ENCODE measurements at places on chromosomes 5 and 9. TPM values are rescaled to one million over a fixed set of nuclear protein-coding genes. Genes with fewer than 3 reads are reported as not detected.

The INSL6 gene
- not detected for total RNA-seq

The FOXI1 gene
- not detected for total RNA-seq

GRCh38 chr5:170360709-170361108 lies 28.5 kb downstream of the KCNMB1 start:
- H3K27me3 ChIP-seq: no peaks in the 10 kb centered on the region
- no peak overlapping the region for H3K4me3 ChIP-seq
- DNase-seq: no peak
- H3K36me3 ChIP-seq: no peaks in the 10 kb centered on the region

DNA sequence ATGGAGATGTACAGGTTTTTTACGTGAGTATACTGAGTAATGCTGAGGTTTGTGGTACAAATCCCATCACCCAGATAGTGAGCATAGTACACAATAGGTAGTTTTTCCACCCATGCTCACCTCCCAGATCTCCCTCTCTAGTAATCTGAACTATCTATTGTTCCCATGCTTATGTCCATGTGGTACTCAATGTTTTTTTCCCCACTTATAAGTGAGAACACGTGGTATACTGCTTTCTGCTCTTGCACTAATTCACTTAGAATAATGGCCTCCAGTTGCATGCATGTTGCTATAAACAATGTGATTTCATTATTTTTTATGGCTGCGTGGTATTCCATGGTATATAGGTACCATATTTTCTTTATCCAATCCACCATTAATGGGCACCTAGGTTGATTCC lies 593.9 kb downstream of the ANXA1 start:
- no peak overlapping the region for H3K27ac ChIP-seq
- no peaks in the 10 kb centered on the region for H3K27me3 ChIP-seq
- no peak for DNase-seq
- no peak overlapping the region for H3K4me3 ChIP-seq

DNA sequence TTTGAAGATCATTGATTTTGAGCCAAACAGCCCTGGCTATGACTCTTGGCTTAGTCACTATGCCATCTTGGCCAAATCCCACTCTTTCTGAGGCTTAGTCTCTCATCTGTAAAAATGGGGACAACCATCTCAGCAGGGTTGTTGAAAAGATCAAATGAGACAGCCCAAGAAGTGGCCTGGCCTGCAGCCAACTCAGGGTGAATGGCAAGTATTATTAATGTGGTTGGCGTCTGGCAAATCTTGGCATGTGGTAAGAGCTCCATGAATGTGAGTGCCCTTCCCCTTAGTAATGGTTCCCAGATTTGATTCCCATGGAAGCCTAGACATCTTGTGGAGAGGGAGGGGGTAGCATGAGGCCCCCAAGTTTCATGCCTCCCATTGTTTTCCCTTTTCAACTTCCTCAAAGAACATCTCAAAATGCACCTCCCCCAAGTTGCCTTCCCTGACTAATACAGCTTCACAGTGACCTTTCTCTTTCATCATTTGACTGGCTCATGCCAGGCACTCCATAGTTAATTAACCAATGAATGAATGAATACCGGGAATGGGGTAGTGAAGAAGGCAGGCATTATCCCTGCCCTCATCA lies 11.8 kb upstream of the TGFBI start:
- H3K27me3 ChIP-seq: no peaks in the 10 kb centered on the region
- no peak overlapping the region for H3K27ac ChIP-seq
- no peak for DNase-seq

DNA sequence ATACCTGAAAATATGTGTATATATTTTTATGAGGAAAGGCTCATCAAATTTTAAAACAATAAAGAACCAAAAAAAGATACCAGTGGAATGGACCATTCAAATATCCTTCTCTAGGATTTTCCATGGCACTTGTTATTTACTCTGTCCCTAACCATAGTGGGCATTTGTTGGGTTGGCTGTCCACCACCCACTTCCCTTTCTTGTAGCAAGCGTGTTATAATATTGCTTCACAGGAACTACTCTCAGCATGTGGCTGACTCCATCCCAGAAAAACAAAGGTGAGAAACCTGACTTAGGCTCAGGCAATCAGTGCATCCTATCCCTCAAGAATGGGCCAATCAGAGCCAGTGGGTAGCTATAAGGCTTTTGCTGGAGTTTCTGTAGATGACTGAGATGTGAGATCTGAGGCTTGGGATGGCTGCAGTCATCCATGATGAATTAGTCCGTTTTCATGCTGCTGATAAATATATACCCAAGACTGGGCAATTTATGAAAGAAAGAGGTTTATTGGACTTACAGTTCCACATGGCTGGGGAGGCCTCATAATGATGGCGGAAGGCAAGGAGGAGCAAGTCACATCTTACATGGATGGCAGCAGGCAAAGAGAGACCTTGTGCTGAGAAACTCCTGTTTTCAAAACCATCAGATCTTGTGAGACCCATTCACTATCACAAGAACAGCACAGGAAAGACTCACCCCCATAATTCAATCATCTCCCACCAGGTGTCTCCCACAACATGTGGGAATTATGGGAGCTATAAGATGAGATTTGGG lies 17.2 kb downstream of the C5orf63 start:
- no peaks in the 10 kb centered on the region for H3K36me3 ChIP-seq
- H3K27ac ChIP-seq: no peak overlapping the region
- H3K4me3 ChIP-seq: no peak overlapping the region
- no peak for DNase-seq

DNA sequence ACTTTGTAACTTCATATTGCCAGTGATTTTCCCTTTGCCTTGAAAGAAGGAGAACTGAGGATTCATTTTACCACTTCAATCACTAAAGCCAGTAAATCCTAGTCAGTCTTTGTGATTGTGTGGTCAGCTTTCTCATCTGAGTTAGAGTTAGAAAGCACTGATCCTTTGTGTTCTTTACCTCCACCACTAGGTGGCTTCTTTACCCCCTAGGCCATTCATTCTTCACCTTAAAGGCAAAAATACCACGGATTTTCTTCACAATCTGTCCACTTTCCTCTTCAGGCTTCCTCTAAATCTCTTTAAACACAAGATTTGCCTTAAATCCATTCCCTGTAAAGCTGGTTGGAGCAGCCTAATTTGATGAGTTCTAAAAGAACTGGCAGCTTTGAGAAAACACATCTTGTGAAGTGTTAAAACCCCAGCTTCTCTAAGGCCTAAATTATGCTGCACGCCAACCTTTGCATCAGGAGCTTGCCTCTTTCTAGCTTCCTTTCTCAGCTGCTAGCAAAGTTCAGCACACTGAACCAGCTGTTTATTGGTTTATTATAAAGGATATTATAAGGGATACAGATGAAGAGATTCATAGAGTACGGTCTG lies 20.4 kb downstream of the BDP1 start:
- no peak overlapping the region for H3K4me3 ChIP-seq
- H3K27ac ChIP-seq: no peak overlapping the region
- DNase-seq: no peak
- no peaks in the 10 kb centered on the region for H3K36me3 ChIP-seq
- no peaks in the 10 kb centered on the region for H3K27me3 ChIP-seq

GRCh38 chr5:159883522-159883950 lies 32.7 kb upstream of the ADRA1B start:
- no peaks in the 10 kb centered on the region for H3K4me1 ChIP-seq
- H3K27me3 ChIP-seq: no peaks in the 10 kb centered on the region
- no peak for DNase-seq
- no peak overlapping the region for H3K27ac ChIP-seq
- H3K36me3 ChIP-seq: no peaks in the 10 kb centered on the region

DNA sequence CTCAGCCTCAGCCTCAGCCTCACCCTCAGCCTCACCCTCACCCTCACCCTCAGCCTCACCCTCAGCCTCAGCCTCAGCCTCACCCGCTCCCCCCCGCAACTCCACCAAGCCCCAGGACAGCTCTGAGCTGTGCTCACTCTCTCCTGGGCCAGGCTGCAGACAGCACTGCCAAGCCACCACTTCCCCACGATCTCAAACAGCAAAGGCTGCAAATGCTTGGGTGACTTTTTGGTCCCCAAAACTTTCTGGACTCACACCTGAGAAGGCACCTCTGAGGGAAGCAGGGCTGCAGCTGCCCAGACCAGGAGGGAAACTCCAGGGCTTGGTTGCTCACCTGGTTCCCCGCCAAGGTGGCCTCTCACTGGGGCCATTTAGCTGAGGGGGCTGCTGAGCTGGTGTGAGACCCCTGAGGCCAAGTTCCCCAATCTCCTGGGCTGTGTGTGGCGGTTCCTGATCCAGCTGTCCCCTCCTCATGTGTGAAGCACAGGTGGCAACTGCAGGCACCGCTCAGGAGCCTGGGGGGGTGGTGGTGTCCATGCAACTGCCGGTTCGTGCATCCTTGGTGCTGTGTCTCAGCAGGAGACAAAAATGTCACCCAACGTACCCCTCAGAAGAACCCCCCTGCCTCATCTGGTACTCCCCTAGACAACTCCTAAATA lies 17.8 kb downstream of the MRPL36 start:
- no peaks in the 10 kb centered on the region for H3K4me1 ChIP-seq
- H3K27ac ChIP-seq: no peak overlapping the region
- no peaks in the 10 kb centered on the region for H3K27me3 ChIP-seq

DNA sequence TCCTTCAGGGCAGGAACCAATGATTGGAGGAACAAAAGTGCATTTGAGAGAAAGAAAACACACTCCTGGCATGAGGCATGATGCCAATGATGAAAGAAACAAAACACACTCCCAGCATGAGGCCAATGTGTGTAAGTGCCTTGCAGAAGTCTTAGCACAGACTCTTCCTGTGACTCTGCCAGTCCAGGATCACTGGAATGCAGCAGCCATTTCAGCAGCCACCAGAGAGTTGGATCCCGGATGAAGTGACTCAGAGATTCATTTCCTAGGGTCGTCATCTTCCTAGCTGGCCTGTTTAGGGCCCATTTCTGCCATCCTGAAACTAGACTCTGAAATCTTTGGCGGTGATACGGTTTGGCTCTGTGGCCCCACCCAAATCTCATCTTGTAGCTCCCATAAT lies 212.5 kb downstream of the CFAP90 start:
- no peak for DNase-seq
- H3K27me3 ChIP-seq: no peaks in the 10 kb centered on the region
- no peak overlapping the region for H3K27ac ChIP-seq
- no peaks in the 10 kb centered on the region for H3K4me1 ChIP-seq
- no peak overlapping the region for H3K4me3 ChIP-seq

The ANXA2R gene
- total RNA-seq: 9.0 TPM

GRCh38 chr5:143922718-143923117 lies 110.8 kb downstream of the HMHB1 start:
- no peaks in the 10 kb centered on the region for H3K36me3 ChIP-seq
- H3K27me3 ChIP-seq: no peaks in the 10 kb centered on the region
- DNase-seq: no peak
- H3K27ac ChIP-seq: no peak overlapping the region
- H3K4me1 ChIP-seq: no peaks in the 10 kb centered on the region

DNA sequence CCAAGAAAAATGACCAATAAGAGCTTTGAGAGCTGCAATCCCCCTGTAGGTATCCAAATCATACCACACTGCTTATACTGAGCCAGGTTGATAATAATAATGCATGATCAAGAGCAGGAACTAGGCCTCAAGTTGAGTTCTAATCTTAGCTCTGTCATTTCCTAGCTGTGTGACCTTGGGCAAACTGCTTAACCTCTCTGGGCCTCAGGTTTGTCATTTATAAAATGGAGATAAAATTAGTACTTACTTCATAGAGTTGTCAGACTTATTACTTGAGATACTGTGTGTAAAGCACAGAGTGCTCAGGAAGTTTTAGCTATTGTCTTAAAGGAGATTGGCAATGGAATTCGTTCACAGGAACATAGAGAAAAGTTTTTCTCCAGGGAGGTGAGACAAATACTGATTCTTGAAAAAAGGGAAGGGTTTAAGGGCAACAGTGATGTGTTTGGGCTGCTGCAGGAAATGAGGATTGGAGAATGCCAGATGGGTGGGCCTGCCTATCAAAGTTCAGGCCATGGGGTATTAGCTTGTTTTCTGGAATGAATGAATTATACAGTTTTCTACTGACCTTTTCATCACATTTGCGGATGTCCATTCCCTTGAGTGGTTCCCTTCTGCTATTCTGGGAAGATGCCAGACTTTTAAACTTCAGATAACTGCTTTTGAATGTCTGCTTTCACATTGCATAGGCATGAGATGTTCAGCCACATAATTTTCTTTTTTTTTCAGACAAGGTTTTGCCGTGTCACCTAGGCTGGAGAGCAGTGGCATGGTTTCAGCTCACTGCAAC lies 10.2 kb upstream of the ATP6V0E1 start:
- H3K36me3 ChIP-seq: peaks cover 26% of the 10 kb centered on the region
- DNase-seq: no peak
- no peaks in the 10 kb centered on the region for H3K4me1 ChIP-seq
- H3K27ac ChIP-seq: no peak overlapping the region

- no peaks in the 10 kb centered on the region for H3K27me3 ChIP-seq
- H3K36me3 ChIP-seq: no peaks in the 10 kb centered on the region
- peaks cover 31% of the 10 kb centered on the region for H3K4me1 ChIP-seq
- H3K27ac ChIP-seq: peak overlapping the region; percentile 99
Measured at GRCh38 chr9:2016408-2017330, 1.5 kb downstream of the SMARCA2 start.

The SLIT3 gene
- 21.2 TPM for total RNA-seq

GRCh38 chr9:129285979-129286772 lies 108.1 kb upstream of the IER5L start:
- no peaks in the 10 kb centered on the region for H3K4me1 ChIP-seq
- DNase-seq: no peak
- H3K36me3 ChIP-seq: no peaks in the 10 kb centered on the region
- no peaks in the 10 kb centered on the region for H3K27me3 ChIP-seq
- H3K4me3 ChIP-seq: no peak overlapping the region
- H3K27ac ChIP-seq: no peak overlapping the region

The KIF20A gene
- 9.4 TPM for total RNA-seq

GRCh38 chr5:1367149-1367548 lies 22.2 kb upstream of the CLPTM1L start:
- no peaks in the 10 kb centered on the region for H3K4me1 ChIP-seq
- no peaks in the 10 kb centered on the region for H3K27me3 ChIP-seq
- H3K4me3 ChIP-seq: no peak overlapping the region
- H3K27ac ChIP-seq: no peak overlapping the region
- DNase-seq: no peak

- no peak for DNase-seq
- no peaks in the 10 kb centered on the region for H3K27me3 ChIP-seq
- H3K4me3 ChIP-seq: no peak overlapping the region
- no peak overlapping the region for H3K27ac ChIP-seq
- no peaks in the 10 kb centered on the region for H3K36me3 ChIP-seq
Measured at GRCh38 chr5:120631611-120632010, 167.5 kb downstream of the PRR16 start.

GRCh38 chr9:125423964-125424363 lies 162.3 kb downstream of the GAPVD1 start:
- H3K4me1 ChIP-seq: no peaks in the 10 kb centered on the region
- no peak for DNase-seq
- no peaks in the 10 kb centered on the region for H3K36me3 ChIP-seq

DNA sequence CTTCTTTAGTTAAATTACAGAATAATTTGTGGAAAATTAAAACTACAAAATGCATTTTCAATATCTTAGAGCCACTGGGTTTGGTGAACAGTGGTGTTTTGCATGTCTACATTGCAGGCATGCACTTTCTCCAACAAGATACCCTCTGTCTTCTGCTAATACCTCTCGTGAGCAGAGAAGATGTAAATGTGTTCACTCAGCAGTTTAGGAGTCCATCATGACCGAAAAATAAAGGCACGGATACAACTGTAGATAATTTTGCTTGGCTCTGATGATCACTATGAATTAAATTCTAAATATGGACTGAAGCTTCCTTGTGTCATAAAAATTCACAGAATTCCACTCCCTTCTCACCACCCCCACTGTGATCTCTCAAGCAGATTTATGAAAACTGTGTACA lies 313.8 kb downstream of the GLIS3 start:
- no peak for DNase-seq
- H3K36me3 ChIP-seq: no peaks in the 10 kb centered on the region
- no peaks in the 10 kb centered on the region for H3K27me3 ChIP-seq
- H3K4me1 ChIP-seq: no peaks in the 10 kb centered on the region

- H3K36me3 ChIP-seq: no peaks in the 10 kb centered on the region
- H3K4me1 ChIP-seq: no peaks in the 10 kb centered on the region
- no peak for DNase-seq
- no peak overlapping the region for H3K4me3 ChIP-seq
Measured at GRCh38 chr9:112699230-112699629, 18.7 kb downstream of the INIP start.

The DRD1 gene
- not detected for total RNA-seq
